D341Med (cell line): ENCODE measurements at places on chromosomes 1 and 21.

GRCh38 chr1:22184454-22184853 lies 41.6 kb upstream of the WNT4 start:
- no peak for DNase-seq

- no peak for DNase-seq
Measured at GRCh38 chr1:110612060-110612745, 6.0 kb upstream of the KCNA2 start.

- DNase-seq, result no peak
Measured at GRCh38 chr1:182430263-182431068, 19.5 kb upstream of the RGSL1 start.

GRCh38 chr21:40043423-40043822 lies 176.2 kb downstream of the PCP4 start:
- no peak for DNase-seq

GRCh38 chr1:154944401-154945159 lies 8.1 kb upstream of the PMVK start:
- DNase-seq, result no peak

DNA sequence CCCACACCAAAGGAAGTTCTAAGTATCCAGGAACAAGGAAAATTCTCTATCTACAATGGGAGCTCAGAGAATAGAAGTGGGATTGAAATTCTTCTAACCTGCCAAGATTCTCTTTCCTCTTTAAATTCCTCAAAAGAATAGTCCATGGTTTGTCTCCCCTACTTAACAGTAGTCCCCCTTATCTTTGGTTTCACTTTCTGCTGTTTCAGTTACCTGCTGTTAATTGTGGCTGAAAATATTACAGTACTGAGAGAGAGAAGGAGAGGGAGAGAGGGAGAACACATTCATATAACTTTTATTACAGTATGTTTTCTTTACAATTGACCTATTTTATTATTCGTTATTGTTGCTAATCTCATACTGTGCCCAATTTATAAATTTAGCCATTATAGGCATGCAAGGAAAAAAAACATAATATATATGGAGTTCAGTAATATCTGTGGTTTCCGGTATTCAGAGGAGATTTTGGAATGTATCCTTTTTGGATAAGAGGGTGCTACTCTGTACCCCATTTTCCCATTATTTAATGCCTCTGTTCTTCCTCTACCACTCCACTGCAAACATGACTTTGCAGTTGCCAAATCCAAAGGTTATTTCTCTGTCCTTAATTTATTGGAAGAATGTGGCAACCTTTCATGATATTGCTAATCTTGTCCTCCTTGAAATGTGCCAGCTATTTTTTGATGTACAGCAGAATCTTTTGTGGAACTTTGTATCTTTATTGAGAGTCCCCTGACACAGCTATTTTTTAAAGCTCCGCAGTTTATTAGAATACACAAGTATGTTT lies 68.0 kb downstream of the USP25 start:
- DNase-seq, result no peak

GRCh38 chr1:235408503-235408960 lies 41.3 kb downstream of the TBCE start:
- peak; percentile 41 for DNase-seq

DNA sequence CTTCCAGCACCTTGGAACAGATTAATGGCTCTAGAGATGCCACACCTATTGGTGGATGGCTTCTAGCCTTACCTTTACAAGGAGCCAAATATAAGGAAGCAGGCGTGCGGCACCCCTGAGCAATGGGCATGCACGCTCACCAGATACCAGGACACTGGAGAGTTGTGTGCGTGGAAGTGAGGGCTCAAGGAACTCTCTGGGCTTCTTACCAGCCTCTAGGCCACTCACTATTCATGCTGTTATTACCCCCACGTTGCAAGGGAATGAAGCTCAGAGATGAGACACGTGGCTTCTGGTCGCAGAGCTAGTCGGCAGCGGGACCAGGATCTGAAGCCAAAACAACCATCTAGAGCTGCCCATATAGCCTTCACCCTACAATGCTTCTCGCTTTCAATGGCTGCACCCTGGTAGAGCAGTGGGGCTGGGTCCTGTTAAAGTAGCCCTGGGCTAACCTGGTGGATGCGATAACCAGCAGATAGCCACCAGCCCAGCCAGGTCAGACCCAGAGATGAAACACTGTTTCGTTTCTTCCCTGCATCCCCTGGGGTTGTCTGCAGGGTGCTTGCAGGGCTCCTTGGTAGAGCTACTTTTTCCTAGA lies 396.4 kb upstream of the VAMP3 start:
- DNase-seq, result no peak

- DNase-seq, result no peak
Measured at GRCh38 chr1:17839641-17840196, 84.6 kb downstream of the ACTL8 start.

- DNase-seq, result no peak
Measured at GRCh38 chr21:41207401-41208375, 39.7 kb downstream of the BACE2 start.

DNA sequence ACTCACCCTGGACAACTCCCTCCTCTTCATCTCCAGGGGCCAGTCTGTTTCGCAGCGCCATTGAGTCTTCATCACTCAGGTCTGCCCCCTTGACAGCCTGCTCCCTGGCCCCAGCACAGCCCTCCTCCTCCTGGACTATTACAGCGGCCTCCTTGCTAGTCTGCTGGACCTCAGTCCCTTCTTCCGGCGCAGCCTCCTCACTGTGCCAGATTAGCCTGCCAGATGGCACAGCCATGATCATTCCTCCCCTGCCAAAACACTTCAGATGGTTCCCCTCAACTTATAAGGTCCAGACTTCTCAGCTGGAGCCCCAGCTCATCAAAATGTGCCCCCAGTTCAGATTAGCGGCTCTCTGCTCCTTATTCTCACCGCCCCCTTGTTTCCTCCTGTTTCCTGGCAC lies 7.0 kb upstream of the CELSR2 start:
- no peak for DNase-seq

DNA sequence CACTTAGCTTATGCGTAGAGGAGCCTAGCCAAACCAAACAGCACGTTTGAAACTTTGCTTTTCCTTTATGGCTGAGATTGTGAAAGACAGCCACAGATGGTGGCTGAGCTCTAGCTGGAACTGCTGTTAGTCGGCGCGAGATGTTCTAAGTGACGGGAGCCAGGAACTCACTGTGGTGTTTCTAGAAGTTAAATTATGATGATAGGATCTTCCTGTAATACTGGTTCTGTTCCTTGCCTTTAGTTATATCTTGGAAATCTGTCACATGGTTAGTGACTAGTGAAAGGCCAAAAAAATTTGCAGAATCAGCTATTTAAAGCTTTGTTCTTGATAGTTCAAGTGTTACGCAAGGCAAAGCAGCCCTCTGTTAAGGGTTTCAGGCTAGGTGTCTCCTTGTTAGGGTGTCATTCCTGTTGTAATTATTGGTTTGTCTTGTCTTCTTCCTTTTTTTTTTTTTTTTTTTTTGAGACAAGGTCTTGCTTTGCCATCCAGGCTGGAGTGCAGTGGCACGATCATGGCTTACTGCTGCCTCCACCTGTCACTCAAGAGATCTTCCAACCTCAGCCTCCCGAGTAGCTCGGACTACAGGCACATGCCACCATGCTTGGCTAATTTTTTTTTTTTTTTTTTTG lies 22.6 kb downstream of the AK4 start:
- DNase-seq, result no peak

- DNase-seq, result no peak
Measured at GRCh38 chr21:23801292-23801691, 1806.0 kb downstream of the MRPL39 start.

DNA sequence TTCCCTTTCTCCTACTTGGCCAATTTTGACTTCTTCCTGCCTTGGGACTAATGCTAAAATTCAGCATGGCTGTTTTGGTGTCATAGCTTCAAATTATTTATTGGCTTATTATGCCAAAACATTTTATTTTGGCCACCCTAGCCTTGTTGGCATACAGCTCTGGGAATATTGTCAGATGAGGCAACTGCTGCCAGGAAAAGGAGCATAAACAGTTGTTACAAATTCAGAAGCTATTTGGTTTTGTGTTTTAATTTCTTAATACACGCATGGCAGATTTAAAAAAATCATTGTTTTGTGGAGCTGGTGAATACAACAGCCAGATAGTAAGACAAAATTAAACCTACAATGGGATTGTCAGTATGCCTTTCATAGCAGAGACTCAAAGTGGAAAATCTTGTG lies 66.8 kb upstream of the BCL10 start:
- no peak for DNase-seq

DNA sequence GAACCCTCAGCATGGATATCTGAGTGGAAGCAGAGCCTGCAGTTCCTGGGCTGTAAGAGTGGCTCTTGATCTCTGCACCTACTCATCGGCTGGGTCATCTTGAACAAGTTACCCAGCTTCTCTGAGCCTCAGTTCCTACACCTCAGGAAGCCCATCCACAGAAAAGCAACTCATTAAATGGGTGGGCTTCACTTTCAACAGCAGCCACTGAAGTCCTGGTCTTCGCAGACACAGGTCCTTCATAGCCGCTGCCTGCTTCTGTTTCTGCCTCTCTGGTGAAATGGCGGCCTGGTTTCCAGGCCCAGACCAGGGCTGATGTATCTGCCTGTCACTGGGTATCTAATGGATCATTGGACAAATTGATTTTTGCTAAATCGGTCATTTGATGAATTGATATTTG lies 571.4 kb downstream of the PTPRU start:
- peak; percentile 6 for DNase-seq

GRCh38 chr1:165492845-165493373 lies 48.0 kb upstream of the RXRG start:
- no peak for DNase-seq

GRCh38 chr21:45277101-45278045 lies 10.3 kb downstream of the POFUT2 start:
- DNase-seq, result no peak

DNA sequence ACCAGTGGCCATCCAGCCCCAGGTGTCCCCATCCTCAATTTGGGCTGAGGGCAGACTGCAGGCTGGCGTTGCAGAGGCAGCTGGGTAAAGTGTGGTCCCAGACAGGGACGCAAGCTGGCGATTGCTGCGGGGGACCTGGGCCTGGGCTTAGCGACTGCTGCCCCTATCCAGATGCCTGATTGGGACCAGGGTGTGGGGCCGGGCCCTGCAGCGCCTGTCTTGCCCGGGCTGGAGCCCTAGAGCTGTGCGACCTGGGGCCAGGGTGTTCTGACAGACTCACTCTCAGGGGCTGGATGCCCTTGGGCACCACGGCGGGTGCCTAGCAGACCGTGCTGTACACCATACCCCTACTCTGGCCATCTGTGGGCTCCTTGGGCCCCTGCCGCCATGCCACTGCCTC lies 16.2 kb upstream of the FAAP20 start:
- no peak for DNase-seq

GRCh38 chr1:78676347-78676982 lies 26.8 kb downstream of the IFI44 start:
- DNase-seq, result peak; percentile 31

GRCh38 chr1:162141281-162142054 lies 72.0 kb downstream of the NOS1AP start:
- no peak for DNase-seq

- no peak for DNase-seq
Measured at GRCh38 chr1:67350783-67351182, 43.1 kb downstream of the IL12RB2 start.

DNA sequence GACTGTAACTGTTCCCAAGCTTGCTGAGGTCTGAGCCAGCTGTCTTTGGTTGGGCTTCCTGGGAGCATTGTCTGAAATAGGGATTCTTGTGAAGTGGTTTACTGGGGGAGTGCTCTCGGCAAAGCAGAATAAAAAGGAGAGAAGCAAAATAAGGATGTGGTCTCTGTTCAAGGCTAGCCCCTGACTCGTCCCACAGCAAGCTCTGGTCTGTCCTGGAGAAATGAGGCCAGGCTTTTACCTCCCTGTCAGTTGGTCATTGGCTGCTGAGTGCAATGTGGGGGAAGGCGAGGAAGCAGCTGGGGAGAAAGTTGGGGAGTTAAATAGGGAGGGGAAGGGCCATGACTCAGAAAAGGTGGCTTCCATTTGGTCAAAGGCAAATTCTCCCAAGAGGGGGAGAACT lies 303.9 kb upstream of the DUSP10 start:
- no peak for DNase-seq

DNA sequence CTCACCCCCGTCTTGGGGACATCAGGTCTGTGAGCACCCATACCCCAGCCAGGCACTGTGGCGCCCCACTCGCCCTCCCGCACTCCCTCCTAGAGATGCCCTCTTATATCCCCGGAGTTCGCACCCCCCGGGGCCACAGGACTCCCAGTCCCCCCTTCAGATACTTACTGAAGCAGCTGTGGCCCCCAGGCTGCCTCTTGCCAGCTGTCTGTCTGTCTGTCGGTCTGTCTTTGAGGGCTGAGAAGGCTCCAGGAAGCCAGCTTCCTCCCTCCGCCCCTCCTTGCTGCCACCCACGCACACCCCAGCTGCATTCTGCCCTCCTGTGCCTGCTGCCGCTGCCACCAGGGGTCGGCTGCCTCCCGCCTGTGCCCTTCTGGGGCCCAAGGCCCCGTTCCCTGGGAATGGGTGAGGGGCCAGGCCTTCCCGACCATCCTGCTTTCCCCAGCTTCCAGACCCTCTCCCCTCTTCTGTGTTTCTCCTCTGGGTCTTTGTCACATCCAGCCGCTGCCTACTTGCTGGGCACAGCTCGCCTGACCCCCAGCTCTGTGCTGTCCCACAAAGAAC lies at the start of gene PTPN7:
TSS of gene PTPN7 (minus strand) at position 226 of the 564 bp plus-strand sequence. CDS start 1,200 bp downstream, outside the sequence.
- DNase-seq, result no peak

GRCh38 chr1:240869071-240869470 lies 257.1 kb upstream of the GREM2 start:
- DNase-seq, result no peak

DNA sequence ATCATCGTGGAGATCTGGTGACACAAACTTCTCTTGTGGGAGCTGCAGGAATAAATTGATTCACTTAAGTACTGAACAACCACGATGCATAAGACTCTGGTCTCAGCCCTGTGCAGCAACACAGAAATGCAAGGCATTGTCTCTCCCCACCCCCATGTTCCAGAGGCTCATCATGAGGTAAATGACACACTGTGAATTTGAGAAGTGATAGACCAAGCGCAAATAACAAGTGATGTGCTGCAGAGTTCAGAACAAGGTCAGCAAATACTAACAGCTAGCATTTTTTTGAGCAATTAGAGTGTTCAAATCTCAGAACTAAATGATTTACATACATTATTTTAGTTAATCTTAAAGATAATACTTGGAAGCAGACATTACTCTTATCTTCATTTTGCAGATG lies 223.7 kb downstream of the SEC16B start:
- no peak for DNase-seq
